ENCODE measurements at places on chromosomes 16 and 17.

DNA sequence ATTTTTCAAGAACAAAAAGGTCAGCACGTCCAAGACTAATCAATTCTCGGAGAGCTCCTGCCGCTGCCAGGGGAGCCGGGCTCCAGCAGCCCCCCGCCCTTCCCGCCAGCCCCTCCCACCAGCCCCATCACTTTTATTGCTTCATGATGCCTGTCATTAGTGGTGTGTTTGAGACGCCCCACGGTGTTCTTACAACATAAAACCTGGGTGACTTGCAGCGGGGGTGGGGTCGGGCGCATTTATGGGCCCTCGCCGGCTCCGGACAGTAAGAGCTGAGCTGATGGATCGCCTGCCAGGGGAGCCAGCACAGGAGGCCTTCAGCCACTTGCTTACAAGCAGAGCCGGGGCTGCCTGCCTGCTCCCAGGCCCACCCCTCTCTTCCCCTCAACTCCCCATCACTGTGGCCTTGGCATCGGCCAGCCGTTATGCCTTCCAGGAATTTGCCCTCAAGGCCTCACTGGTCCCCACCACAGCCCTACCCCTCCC is 82.9 kb upstream of the CBX4 start:
- DNase-seq: no peak
- no peak overlapping the region for H3K27ac ChIP-seq
- no peaks in the 10 kb centered on the region for H3K36me3 ChIP-seq

DNA sequence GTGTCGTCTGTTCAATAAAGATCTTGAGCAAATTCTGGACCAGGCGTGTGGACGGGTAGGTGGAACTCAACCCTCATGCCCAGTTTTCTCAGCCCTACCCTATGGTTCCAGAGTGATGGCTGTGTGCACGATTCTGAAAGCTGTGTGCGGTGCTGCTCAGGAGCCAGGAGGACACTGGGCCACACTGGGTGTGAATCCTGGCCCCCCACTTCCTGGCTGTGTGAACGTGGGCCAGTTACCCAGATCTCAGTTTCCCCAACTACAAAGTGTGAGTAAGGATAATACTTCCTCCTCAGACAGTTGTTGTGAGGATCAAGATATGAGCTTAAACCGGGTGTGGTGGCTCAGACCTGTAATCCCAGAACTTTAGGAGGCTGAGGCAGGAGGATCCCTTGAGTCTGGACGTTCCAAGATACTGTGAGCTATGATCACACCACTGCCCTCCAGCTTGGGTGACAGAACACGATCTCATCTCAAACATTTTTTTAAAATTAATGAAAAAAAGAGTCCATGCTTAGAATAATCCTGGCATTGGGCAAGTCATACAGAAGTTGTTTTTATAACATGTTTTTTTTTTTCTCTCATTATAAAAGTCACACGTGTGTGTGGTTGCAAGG is 14.7 kb upstream of the MPRIP start:
- DNase-seq: no peak
- no peaks in the 10 kb centered on the region for H3K4me1 ChIP-seq
- no peaks in the 10 kb centered on the region for H3K27me3 ChIP-seq
- no peaks in the 10 kb centered on the region for H3K36me3 ChIP-seq
- no peak overlapping the region for H3K4me3 ChIP-seq

GRCh38 chr16:70496513-70496912 is 26.8 kb downstream of the COG4 start:
- no peak for DNase-seq
- no peaks in the 10 kb centered on the region for H3K4me1 ChIP-seq
- no peaks in the 10 kb centered on the region for H3K36me3 ChIP-seq

- no peak overlapping the region for H3K27ac ChIP-seq
- DNase-seq: no peak
- no peaks in the 10 kb centered on the region for H3K27me3 ChIP-seq
- no peaks in the 10 kb centered on the region for H3K36me3 ChIP-seq
- H3K4me3 ChIP-seq: no peak overlapping the region
These were observed 10.0 kb downstream of the CYBC1 start for GRCh38 chr17:82440469-82440981.

DNA sequence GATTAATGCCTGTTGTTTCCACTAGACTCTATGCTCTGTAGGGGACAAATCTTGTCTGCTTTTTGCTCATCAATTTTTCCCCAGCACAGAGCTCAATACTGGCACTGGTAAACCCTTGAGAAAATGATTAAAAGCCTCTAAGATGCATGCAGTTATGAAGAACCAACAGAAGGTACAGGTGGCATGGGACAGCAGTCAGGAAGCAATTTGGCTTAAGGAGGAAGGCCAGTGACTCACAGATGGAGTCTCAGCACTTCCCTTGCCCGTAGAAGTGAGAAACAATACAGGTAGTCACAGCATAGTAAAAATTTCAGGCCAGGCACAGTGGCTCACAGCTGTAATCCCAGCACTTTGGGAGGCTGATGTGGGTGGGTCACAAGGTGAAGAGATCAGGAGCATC is 504.7 kb upstream of the RBFOX1 start:
- H3K4me1 ChIP-seq: no peaks in the 10 kb centered on the region
- no peak overlapping the region for H3K4me3 ChIP-seq
- no peaks in the 10 kb centered on the region for H3K36me3 ChIP-seq
- H3K27ac ChIP-seq: no peak overlapping the region
- no peak for DNase-seq

- H3K27me3 ChIP-seq: no peaks in the 10 kb centered on the region
- H3K4me1 ChIP-seq: peaks cover 9% of the 10 kb centered on the region
- no peak for DNase-seq
- H3K27ac ChIP-seq: no peak overlapping the region
- H3K36me3 ChIP-seq: no peaks in the 10 kb centered on the region
- H3K4me3 ChIP-seq: no peak overlapping the region
These were observed 111.7 kb upstream of the COX10 start for GRCh38 chr17:13957636-13958035.

DNA sequence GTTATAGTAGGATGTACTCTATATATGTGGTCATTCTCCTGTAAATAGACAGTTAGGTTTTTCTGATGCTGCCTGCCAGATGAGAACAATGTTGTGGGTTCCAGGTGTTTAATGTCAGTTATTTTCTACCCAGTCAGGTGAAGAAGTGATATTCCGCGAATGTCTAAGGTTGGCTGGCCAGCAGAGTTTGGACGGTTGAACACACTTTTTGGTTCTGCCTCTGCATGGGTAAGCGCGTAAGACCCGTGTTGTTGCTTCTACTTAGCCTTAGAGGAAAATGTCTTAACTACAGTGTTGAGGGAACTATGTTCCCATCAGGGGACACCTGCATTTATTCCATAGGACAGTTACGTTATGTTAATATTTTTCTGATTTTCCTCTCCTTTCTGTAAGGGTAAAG is 162.6 kb downstream of the MAP2K6 start:
- H3K27ac ChIP-seq: no peak overlapping the region
- no peaks in the 10 kb centered on the region for H3K27me3 ChIP-seq
- H3K36me3 ChIP-seq: no peaks in the 10 kb centered on the region
- H3K4me3 ChIP-seq: no peak overlapping the region
- DNase-seq: no peak
- H3K4me1 ChIP-seq: no peaks in the 10 kb centered on the region

DNA sequence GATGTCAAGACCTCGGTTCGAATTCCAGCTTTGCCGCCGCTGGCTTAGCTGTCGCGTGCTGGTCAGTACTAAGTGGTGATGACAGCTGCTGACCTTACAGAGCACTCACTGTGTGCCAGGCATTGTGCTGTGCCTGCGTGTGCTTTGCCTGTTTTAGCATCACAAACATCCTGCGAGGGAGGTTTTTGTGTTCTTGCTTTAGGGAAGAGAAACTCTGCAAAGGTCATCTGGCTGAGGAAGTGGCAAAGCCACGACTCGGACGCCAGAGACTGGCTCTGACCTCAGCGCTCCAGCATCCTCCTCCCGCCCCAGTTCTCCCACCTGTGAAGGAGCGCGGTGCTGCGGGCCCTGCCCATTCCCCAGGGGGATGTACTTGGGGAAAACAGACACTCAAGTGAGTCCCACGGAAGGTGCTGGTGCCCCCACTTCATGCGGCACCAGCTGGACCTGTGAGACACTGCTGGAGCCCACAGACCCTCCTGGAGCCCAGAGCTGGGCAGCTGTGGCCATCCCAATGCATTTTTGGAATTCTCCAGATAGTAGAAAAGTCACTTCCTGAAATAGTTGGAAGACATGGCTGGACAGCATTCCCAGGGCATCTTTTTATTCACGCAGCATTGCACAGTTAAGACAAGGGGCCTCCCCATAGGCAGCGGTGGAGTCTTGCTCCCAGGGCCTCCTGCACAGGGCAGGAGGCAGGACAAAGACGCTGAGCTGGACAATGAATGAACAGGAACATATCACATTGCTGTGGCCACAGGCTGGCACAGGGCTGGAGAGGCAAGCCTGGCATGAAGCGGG is 20.0 kb upstream of the HERPUD1 start:
- H3K4me3 ChIP-seq: no peak overlapping the region
- H3K27me3 ChIP-seq: no peaks in the 10 kb centered on the region
- H3K4me1 ChIP-seq: no peaks in the 10 kb centered on the region
- DNase-seq: peak; percentile 65

DNA sequence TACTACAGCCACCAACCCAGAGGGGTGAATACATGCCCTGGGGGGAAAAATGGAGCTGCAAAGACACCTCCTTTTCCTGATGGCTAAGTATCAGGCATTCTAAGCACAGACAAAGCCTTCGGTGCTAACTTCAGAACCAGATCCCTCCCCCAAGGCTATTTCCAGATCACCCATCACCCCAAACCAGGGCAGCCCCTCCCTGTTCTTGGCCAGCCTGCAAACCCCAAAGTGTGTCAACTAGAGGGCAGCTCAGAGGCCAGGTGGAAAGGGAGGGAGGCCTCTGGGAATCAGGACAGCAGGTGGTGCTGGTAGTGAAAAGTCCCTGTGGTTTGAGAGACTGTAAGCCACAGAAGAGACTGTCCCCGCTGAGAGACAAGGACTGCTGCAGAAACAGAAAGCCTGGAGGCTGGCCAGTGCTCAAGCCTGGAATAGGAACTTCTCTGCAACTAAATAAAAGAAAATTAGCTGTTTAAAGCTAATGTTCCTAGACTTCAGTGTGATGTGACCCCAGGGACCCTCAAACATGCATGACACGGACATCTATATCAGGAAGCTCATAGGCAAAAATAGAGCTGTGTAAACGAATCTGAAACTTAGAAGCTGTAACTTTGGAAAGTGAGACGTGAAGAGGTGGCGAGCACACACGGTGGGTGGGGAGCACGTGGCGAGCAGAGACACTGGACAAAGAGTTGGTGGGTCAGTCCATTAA is 9.1 kb downstream of the TUBG1 start:
- H3K4me1 ChIP-seq: no peaks in the 10 kb centered on the region
- no peak overlapping the region for H3K4me3 ChIP-seq
- no peak overlapping the region for H3K27ac ChIP-seq
- H3K36me3 ChIP-seq: no peaks in the 10 kb centered on the region
- H3K27me3 ChIP-seq: no peaks in the 10 kb centered on the region
- DNase-seq: peak; percentile 51

DNA sequence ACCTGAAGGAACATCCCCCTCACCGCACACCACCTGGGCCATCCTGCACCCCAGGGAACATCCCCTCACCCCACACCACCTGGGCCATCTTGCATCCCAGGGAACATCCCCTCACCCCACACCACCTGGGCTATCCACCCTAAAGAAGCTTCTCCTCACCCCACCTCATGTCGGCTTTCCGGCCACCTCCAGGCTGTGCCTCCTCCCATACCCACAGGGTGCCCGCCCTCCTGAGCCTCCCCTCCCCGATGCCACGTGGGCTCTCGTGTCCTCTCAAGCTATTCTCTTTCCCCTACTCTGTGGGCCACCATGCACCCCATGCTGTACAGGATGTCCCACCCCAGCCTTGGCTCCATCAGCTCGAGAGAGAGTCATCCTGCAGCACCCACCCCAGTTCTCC is 18.0 kb downstream of the MYLK3 start:
- no peak overlapping the region for H3K27ac ChIP-seq
- H3K4me3 ChIP-seq: no peak overlapping the region
- no peaks in the 10 kb centered on the region for H3K4me1 ChIP-seq
- H3K36me3 ChIP-seq: no peaks in the 10 kb centered on the region
- no peak for DNase-seq
